ENCODE measurements at places on chromosomes 3 and 15.

GRCh38 chr15:96495386-96495785 lies 164.9 kb downstream of the NR2F2 start:
- DNase-seq, result no peak

- no peak for DNase-seq
Observed at GRCh38 chr3:155519078-155519477, 225.6 kb upstream of the STRIT1 start.

- no peak for DNase-seq
Observed at GRCh38 chr3:13377021-13377420, 43.1 kb downstream of the NUP210 start.

DNA sequence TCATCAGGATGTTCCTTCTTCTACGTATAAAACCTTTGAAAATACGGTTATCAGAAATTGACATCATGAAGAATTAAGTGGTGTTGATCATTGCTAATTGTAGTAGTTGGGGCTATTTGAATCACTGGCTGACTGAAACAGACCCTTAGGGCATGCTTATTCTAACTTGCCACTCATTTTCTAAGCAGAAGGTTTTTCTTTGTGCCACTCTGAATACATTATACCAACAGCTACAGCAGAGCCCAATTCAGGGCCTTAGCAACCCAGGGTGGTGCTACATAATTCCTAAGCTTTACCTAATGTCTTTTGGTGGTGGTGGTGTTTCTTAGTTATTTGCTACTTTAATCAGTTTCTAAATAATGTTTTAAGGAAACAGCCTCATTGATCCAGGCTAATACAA lies 524.2 kb downstream of the NLGN1 start:
- no peak for DNase-seq

- no peak for DNase-seq
Observed at GRCh38 chr15:48374472-48374871, 43.2 kb downstream of the DUT start.

- no peak for DNase-seq
Observed at GRCh38 chr3:47013231-47013630, 33.8 kb downstream of the NBEAL2 start.

DNA sequence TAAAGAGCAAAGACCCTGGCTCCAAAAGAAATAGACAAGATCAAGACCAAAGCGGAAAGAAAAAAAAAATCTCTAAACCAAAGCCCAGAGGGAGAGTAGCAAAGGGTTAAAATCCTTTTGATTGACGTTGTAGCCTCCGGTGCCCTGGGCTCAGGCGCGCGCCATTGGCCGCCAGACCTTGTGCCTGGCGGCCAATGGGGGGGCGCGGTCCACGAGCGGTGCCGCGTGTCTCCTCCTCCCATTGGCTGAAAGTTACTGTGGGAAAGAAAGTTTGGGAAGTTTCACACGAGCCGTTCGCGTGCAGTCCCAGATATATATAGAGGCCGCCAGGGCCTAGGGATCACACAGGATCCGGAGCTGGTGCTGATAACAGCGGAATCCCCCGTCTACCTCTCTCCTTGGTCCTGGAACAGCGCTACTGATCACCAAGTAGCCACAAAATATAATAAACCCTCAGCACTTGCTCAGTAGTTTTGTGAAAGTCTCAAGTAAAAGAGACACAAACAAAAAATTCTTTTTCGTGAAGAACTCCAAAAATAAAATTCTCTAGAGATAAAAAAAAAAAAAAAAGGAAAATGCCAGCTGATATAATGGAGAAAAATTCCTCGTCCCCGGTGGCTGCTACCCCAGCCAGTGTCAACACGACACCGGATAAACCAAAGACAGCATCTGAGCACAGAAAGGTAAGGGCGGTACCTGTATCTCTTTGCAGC lies at the start of gene HES1:
Gene HES1, plus strand, starts transcription at position 343 of the 713 bp plus-strand sequence. Its CDS starts 233 bp downstream, at position 576.
- peak; percentile 94 for DNase-seq

DNA sequence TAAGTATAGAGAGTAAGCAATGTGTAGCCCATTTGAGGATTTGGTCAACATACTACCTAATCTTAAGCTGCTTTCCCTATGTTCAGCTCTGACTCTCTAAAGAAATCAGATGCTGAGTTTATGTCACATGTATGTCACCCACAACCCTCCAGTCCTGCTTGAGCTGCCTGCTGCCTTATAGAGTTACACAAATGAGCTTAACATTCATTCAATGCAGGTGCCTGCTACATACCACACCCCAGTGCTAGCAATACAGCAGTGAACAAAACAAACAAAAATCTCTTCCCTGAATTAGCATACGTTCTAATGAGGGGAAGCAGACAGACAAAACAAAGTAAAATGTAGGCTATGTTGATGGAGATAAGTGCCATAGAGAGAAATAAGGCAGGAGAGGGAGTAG lies 93.0 kb downstream of the HHLA2 start:
- DNase-seq, result no peak

DNA sequence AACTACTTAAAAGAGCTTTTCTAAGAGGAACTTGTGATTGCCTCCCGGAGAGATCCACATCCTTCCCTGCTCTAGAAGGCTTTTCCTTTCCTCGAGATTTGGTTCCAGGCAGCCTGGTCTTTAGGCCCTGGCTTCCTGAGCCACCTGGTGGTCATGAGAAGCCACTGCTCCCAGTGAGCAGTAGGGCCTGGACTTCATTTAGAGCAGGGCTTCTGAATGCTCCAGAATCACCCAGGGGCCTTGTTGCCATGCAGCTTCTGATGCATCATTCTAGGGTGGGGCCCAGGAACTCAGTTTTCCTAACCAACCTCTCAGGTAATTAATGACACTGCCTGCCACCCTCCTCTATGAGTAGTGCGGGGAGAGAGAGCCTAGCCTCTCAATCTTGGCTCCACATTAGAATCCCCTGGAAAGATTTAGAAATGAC lies 29.6 kb downstream of the PSMD6 start:
- peak; percentile 83 for DNase-seq

GRCh38 chr3:188154809-188155574 lies 1.0 kb downstream of the LPP start:
- DNase-seq, result peak; percentile 82

DNA sequence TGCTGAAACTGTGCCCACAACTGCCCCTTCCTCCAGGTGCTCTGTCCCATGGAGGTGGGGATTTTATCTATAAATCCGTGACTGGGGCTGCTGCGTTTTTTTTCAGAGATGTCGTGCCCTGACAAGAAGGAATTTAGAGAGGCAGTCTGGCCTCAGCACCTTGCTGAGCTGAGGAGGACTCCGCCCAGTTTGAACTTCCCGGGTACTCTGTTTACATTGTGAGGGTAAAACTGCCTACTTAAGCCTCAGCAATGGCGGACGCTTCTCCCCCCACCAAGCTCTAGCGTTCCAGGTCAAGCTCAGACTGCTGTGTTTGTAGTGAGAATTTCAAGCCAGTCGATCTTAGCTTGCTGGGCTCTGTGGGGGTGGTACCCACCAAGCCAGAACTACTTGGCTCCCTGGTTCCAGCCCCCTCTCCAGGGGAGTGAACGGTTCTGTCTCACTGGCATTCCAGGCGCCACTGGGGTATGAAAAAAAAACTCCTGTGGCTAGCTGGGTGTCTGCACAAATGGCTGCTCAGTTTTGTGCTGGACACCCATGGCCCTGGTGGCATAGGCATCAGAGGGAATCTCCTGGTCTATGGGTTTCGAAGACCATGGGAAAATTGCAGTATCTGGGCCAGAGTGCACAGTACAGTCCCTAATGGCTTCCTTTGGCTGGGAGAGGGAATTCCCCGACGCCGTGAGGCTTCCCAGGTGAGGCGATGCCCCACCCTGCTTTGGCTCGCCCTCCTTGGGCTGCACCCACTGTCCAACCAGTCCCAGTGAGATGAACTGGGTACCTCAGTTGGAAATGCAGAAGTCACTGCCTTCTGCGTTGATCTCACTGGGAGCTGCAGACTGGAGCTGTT lies 68.5 kb upstream of the SGO1 start:
- DNase-seq, result no peak

DNA sequence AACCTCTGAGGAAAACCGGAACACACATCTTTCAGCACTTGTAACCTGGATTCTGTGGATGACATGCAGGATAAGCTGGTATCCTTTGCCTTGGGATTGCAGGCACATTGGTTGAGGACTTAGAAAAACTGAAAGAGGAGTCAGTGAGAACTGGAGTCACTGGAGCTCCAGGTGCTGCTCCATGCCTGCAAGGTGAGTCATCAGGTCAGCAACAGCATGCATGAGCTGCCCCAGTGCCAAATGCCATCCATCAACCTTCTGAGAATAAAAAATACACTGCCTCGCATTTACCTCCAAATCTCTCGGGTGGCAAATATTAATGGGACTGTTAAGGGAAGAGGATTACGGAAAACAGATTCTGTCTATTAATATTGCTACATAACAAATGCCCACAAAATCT lies 729.1 kb downstream of the NTRK3 start:
- DNase-seq, result no peak

DNA sequence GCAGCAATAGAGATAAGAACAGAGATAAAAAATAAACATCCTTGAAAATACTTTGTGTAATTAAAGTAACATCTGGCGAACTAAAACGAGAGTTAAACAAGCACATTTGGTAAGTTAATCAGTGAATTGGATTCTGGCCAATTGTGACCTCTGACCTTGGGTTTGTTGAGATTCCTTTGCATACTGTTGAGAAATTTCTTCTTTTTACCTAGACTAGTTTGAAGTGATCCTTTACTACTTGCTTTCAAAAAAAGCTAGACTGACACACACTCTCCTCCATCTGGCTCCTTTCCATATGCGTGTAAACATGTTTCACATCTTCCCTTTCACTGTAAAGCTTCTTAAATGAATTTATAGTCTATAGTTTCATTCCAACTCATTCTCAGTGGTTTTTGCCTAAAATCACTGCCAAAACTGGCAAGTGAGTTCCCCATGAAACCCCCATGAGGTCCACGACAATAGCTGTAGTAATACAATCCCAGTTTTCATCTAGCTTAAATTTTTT lies 17.3 kb upstream of the GBE1 start:
- no peak for DNase-seq

GRCh38 chr3:50205413-50206276 lies 574 bp downstream of the SLC38A3 start:
- DNase-seq, result peak; percentile 25

DNA sequence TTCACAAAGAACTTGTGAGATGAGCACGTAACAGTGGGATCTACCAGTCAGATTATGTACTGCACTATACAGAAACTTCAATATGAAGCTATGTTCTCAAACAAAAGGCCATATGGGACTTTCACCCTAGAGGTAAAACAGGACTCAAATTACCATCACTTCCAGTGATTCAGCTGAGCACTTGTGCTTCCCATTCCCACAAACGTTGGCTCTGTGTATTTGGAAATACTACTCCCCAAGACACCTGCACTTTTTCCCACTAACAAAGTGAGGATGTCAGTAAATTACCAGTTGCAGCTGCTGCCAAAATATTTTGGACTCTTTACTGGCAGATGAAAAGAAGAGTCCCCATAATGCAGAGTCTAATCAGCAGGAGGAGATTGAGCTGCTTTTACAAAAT lies 1570.1 kb downstream of the SI start:
- DNase-seq, result no peak

DNA sequence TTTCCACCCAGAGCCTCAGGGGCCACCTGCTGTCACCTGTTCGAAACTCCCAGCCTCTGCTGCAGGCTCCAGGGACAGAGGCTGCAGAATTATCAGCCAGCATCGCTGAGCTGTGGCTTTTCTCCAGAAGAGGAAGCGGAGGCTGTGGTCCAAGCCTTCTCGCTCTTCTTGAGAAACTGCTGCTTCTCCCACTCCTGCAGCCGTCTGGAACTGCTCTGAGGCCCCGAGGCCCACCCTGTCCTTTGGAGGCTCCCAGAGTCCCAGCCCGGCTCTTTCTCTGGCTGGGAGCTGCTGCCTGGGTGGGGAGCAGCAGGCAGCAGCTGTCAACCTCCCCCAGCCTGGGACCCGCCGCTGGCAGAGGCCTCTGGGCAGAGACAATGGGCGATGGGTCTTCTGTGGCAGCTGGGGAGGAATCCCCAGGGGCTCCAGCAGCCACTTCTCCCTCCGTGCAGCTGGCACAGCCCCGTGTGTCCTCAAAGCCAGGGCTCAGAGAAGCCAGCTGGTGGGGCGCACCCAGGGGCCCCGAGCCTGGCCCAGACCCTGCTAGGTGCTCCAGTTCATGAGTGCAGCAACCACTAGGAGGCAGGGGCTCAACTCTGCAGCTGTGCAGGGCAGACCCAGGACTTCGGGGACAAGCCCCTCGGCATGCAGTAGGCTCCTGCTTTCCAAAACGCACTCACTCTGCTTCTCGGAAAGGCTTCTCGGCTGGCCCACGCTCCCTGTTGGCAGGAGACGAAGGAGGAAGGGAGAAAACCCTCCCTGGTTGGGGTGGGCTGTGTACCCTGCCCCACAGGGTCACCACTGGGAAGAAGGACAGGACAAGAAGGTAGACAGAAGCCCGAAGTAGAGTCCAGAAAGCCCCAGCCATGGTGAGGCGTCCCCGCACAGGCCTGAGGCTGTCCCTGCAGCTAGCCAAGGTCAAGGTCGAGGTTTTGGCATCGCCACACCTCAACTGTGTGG lies 49.9 kb upstream of the FURIN start:
- peak; percentile 78 for DNase-seq

DNA sequence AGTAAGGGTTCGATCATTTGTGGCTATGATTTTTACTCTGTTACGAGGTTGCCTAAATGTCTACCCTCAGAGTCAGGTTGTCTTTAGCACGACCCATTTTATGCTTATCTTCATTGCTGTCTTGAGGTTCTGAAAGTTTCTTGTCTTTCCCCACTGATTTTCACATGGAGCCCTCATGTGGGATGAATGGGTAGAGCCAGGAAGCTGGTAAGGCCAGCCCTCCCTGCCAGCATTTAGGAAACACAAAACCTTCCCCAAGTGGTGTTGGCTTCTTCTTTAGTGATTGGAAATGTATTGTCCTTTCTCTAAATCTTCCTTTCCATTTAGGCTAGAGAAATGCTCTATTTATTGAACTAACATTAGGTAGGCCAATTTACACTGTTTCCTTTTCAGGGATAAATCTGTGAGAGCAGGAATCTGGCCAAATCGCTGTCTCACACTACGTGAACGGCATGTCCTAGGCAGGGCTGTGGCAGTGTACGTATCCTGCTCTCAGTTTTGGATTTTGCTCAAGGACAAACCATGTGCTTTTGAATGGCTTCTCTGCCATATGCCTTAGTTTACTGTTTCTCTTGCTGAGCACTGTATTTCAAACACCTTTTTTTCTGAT lies 43.7 kb downstream of the MYZAP start:
- DNase-seq, result peak; percentile 14

All from suppressor macrophage treated with lipopolysaccharide for 1 hour (primary cell).